Memory B cell (primary cell): ENCODE measurements at places on chromosomes 3 and 15.

- no peak for DNase-seq
Observed at GRCh38 chr3:158725348-158726011, 6.8 kb downstream of the RARRES1 start.

- DNase-seq, result no peak
Observed at GRCh38 chr3:4426782-4427344, 40.2 kb downstream of the SUMF1 start.

GRCh38 chr15:69304182-69304545, 5.5 kb downstream of the PAQR5 start:
- no peak for DNase-seq

GRCh38 chr3:80060664-80061063, 292.9 kb upstream of the ROBO1 start:
- DNase-seq, result no peak

GRCh38 chr15:71951134-71951533, 140.8 kb downstream of the NR2E3 start:
- no peak for DNase-seq

DNA sequence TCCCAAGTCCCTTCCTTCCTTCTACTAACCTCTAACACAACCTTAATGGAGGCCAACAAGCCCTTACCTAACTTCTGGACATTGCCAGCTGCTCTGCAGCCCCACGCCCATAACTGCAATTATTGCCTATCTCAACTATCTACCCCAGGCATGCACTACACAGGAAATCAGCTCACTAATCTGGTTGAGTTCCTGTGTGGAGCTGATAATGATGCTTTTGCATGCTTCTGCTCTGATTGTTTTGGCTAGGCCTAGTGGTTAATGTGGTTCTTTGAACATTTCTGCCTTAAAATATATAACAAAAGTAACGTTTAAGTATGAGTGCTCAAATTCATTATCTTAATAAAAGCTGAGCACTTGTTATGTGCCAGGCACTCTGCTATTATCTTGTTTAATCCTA, 463.9 kb downstream of the MFSD1 start:
- DNase-seq, result no peak

DNA sequence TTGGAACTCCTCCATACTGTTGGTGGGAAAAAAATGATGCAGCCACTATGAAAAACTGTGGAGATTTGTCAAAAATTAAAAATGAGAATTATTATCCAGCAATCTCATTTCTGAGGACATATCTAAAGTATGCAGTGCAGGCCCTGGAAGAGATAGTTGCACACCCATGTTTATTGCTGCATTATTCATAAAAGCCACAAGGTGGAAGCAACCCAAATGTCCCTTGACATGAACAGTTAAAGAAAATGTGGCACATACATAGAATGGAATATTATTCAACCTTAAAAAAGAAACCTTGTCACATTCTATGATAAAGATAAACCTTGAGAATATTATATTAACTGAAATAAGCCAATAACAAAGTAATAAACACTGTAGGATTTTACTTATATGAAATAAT, 80.9 kb upstream of the ARHGEF26 start:
- DNase-seq, result no peak

GRCh38 chr15:81338170-81339007, 14.4 kb upstream of the STARD5 start:
- DNase-seq, result no peak

DNA sequence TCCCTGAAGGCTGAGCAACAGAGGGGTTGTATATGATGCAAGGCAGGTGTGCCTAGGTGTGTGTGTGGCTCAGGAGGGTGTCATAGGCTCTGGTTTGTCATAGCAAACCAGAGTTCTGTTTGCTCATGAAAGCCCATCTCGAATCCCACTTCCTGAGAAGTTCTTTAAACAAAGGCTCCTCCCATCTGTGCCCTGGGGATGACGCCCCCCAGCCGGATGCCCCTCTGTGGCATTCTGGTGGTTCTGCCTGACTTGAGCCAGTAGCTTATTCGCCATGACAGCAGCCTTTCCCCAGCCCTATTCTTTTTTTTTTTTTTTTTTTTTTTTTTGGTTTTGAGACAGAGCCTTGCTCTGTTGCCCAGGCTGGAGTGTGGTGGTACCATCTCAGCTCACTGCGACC, 45.4 kb downstream of the PDIA5 start:
- DNase-seq, result no peak
